Activated naive CD4-positive, alpha-beta T cell treated with anti-CD3 and anti-CD28 coated beads, Interleukin-2, amount 10 ng/mL, durations not matched to agents 5 hours and 36 hours (primary cell): ENCODE measurements at places on chromosomes 1 and 21. TPM values are rescaled to one million over a fixed set of nuclear protein-coding genes. Genes with fewer than 3 reads are reported as not detected.

REN gene
- total RNA-seq, result not detected

ADAMTSL4 gene
- total RNA-seq, result 0.38 TPM

HAO2 gene
- total RNA-seq, result not detected

FTCD gene
- 0.24 TPM for total RNA-seq

PTPRF gene
- total RNA-seq, result 2.5 TPM

TMEM9 gene
- total RNA-seq, result 19.7 TPM

S100A3 gene
- total RNA-seq, result not detected

CELA3A gene
- total RNA-seq, result not detected

LCE1A gene
- total RNA-seq, result not detected

LENEP gene
- total RNA-seq, result 0.63 TPM

TOMM40L gene
- total RNA-seq, result 19.6 TPM

DNAH14 gene
- total RNA-seq, result not detected

SPOCD1 gene
- not detected for total RNA-seq

TNFRSF9 gene
- 0.45 TPM for total RNA-seq
